ENCODE measurements at places on chromosomes 2 and 18.

DNA sequence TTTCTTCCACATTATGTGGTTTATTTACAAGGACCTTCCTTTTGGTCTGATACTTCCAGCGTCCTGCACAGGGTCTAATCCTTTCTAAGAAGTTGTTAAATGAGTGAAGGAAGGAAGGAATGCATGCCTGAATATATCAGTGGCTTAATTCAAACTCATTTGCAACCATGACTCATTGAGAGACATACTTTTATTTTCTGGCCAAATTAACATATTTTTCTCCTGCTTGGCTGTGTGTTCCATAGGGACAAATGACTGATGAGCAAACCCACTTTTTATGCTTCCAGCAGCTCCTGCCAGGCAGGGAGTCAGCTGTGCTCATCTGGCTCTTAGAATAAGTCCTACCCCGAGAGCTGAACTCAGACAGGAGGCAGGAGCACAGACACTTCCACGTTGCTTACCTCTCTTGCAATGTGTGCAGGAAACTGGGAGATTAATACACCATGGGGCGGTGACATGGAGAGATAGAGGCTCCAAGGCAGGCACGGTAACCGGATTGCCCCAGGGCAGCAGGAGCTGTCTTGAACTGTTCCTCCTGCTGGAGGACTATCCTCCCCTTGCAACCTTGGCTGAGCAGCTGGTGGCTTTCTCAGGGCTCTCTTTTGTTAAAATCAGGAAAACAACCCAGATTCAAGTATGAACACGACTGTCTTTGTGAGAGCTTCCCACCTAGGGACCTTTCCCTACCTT is 667.5 kb upstream of the HS6ST1 start:
- DNase-seq, result no peak

DNA sequence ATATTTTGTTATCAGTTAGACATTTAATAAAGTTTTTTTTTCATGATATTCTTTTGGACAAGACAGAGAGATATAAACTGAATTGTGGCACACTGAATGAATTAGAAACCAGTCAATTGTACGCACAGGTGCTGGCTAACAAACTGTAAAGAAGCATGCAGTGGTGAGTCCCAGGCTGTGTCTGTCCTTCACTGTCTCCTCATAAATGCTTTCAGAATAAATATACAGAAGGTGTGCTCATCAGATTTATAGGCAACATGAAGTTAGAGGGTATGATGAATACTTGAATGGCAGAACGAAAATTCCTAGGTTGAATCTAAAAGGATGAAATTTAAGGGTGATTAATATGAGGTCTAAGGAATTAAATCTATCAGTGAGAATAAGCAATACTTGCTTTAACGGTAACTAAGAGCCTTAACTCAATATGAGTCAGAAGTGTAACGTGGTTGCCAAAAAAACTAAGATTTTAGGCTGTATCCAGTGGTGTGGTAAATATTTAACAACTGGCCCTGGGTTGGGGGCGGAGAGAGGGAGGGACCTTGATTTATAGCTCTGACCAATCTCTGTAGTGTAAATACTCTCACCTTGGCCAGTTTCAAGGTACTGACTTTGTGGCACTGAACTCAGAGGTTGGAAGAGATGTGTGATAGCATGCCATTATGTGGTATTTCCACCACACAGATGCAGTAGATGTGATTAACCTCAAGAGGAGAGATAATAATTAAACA is 41.9 kb upstream of the AAK1 start:
- DNase-seq, result peak; percentile 66

- DNase-seq, result no peak
Measured at GRCh38 chr2:161386228-161386824, 29.8 kb upstream of the TBR1 start.

DNA sequence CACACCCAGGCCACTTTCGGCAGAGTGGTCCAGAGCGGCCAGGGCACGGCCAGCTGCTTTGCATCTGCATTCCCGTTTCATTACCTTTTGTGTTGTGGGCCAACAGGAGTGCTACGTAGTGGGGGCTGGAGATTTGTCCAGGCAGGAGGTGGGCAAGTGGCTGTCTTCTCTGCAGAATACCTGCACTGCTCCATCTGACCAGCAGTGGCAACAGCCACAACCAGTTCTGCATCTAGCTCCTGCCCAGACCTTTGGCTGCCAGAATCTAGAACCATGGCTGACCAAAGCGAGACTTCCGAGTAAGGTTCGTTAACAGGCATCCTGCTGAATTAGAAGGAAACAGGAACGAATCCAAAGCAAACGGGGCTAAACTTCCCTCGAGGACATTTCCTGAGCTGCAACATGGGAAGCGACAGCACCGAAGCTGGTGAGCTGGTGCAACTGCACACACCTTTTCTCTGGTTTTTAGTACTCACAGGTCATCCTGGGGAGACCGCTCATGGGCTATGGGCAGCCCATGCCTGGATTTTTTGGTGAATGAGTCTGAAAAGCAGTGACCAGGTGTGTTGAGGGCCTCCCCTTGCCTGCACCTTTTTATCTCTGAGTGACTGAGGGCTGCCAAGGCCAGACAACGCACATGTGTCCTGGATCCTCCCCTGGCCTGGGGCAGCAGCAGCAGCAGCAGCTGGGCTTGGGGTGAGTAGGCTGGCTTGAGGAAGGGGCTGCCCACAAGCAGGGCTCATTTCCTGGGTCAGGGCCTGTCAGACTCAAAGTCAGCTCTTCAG is 10.5 kb downstream of the GDF7 start:
- no peak for DNase-seq

- DNase-seq, result no peak
Measured at GRCh38 chr2:227921648-227922047, 50.2 kb downstream of the DAW1 start.

GRCh38 chr18:5618047-5618688 is 74.4 kb upstream of the EPB41L3 start:
- no peak for DNase-seq

DNA sequence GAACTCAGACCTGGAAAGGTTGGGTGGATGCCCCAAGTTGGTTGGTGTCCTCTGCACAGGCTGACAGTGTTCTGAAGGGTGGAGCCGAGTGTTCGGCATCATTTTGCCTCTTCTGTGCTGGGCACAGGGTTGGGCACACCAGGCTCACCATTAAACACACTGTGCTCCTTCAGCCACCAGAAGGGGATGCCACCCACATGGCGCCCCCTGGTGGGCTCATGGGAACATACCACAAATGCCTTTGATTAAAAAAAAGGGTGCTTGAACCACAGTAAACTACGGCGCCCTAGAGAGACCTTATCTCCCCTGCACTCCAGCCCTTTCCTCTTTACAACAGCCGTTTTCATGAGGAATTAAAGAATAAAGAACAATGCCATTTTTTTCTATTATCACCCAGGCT is 89.4 kb downstream of the CELF4 start:
- DNase-seq, result peak; percentile 37

DNA sequence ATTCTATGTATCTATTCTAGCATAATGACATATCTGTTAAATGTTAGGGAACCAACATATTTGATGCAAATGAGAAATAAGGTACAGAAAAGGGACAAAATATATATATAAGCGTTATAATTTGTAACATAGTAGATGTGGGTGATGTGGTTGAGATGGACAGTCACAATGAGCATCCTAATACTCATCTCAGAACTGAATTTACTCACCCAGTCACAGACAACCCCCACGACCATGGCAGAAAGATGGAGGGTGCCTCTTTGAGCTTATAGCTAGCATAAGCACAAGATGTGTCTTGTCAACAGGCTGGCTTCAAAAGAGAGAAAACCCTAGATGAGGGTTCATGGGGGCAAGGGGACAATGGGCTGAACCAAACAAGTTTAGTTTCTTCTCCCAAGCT is 9.1 kb upstream of the DSG3 start:
- peak; percentile 7 for DNase-seq

- DNase-seq, result no peak
Measured at GRCh38 chr2:230914886-230915285, 10.2 kb downstream of the GPR55 start.

GRCh38 chr2:100902817-100903405 is 83.0 kb downstream of the NPAS2 start:
- no peak for DNase-seq

DNA sequence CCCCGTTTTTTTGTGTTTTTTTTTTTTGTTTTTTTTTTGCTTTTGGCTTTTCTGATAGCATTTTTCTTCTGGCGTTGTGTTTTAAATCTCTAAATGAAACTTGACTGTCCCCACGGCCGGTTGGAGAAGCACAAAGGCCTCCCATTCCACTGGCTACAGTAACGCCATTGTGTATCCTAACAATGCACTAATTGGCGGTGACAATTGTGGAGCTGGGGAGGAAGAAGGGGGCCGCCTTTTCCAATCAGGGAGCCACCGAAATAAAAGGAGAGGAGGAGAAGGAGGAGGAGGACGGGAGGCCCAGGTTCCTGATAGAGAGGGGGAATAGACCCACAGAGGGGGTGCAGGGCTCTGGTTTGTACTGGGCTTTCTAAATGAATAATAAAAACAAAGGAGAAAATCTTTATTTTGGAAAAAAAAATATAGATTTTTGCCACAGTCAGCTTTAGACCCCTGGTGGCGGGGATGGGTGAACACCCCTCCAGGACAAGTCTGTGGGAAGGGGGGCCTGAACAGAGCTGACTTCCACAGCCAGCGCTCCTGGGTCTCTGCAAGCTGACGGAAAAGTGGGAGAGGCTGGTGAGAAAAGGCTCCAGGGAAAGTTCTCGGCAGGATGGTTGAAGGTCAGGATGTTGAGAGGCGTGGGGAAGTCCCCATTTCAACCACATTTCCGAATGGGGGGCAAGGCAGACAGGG is 43.7 kb upstream of the FZD5 start:
- DNase-seq, result no peak

DNA sequence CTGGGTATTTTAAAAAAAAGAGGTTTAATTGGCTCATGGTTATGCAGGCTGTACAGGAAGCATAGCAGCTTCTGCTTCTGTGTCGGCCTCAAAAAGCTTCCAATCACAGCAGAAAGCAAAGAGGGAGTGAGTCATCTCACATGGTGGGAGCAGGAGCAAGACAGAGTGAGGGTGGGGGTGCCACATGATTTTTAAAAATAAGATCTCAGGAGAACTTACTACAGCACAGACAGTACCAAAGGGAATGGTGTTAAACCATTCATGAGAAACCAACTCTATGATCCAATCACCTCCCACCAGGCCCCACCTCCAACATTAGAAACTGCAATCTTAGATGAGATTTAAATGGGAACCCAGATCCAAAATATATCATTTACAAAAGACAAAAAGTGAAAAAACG is 14.6 kb downstream of the ZNF519 start:
- DNase-seq, result no peak

DNA sequence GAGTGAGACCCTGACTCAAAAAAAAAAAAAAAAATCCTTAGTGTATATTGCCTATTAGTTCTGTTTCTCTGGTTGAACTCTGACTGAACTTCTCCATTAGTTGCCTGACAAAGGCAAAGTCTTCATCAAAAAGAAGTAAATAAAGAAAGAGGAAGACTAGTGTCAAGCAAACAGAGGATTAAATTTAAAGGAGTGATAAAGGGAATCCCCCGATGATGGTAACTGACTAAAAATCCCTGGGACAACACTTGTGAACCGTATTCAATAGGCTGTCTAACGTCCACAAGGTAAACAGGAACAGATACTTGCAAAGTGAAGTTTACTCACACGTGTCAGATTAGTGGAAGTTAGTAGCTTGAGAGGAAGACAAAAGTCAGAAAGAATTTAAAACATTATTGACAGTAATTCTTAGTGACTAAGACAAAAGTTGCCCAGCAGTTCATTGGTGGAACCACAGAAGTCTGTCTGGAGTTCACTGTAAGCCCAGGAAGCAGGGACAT is 26.2 kb upstream of the SPOPL start:
- DNase-seq, result no peak

GRCh38 chr2:196468394-196468793 is 171.1 kb upstream of the CCDC150 start:
- no peak for DNase-seq

- DNase-seq, result no peak
Measured at GRCh38 chr2:189982780-189983394, 79.6 kb downstream of the MSTN start.

DNA sequence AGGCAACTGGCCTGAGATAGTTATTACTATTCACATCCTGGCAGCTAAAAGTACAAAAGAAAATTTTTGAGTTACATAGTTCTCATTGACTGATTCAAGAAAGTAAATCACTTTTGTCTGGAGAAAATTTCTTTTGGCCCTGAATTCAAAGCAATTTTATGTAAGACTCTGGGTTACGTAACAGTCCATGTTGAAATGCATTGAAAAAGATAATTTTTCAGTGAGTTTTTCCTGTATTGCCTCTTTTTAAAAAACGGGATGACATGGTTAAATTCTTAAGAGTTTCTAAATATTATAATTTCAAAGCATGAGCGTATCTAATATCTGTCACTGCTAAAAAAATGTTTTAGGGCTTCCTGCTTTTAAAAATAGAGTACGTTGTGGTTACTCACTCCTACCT is 72.7 kb downstream of the ANKRD12 start:
- DNase-seq, result no peak

DNA sequence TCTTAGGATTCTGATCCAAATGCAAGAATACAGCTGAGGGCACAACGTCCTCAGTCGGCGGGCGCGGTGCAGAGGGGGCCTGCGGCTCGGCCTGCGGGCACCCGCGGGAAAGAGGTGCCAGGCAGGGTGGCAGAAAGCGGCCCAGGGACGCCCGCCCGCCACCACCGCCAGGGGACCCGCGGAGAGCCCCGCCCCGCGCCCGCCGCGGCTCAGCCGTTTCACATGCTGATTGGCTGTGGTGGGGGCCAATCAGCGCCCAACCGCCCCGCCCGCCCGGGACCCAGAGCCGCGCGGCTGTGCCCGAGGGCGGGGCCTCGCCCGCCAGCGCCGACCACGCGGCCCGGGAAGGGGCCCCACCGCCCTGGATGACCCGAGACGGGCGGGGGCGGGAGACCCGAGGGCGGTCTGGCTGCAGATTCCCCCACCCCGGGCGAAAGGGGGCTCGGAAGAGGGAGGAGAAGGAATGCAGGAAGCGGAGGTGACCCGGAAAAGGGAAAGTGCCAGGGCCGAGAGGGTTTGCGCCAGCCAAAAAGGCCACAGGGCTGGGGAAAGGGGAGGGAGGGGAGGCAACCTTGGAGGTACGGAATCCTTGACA is 8.0 kb downstream of the IRS1 start:
- peak; percentile 94 for DNase-seq

DNA sequence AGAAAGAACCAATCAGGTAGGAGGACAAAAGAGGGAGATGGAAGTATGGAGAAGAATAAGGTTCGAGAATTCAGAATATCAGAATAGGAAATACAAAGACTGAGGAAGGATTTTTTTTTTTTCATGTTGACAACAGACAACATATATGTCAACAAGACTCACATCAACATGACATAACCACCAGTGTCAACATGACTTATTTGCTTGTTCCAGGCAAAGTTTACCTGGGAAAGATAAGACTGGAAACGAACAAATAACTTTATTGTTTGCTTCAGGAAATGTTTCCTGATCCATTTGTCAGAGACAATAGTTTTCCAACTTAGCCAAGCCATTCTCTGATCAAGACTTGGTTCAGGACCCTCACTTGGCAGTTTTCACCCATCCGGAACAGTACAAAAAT is 321.9 kb upstream of the NETO1 start:
- DNase-seq, result no peak
